Epithelial cell of esophagus (primary cell): ENCODE measurements at places on chromosomes 11 and 22.

DNA sequence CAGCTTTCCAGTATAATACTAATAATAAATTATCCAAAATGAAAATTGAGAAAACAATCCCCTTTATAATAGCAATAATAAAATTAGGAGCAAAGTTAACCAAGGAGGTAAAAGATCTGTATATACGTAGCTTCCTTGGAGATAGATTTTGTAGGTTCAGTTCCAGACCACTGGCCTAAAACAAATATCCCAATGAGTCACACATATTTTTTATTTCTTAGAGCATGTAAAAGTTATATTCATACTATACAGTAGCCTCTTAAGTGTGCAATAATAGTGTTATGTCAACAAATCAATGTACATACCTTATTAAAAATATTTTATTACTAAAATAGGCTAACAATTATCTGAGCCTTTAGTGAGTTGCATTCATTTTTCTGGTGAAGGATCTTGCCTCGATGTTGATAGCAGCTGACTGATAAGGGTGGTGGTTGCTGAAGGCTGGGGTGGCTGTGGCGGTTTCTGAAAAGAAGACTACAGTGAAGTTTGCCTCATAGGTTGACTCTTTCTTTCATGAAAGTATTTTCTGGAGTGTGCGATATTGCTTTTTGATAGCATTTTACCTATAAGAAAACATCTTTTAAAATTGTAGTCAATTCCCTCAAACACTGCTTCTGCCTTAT, 178.5 kb downstream of the ARHGAP42 start:
- DNase-seq, result no peak

DNA sequence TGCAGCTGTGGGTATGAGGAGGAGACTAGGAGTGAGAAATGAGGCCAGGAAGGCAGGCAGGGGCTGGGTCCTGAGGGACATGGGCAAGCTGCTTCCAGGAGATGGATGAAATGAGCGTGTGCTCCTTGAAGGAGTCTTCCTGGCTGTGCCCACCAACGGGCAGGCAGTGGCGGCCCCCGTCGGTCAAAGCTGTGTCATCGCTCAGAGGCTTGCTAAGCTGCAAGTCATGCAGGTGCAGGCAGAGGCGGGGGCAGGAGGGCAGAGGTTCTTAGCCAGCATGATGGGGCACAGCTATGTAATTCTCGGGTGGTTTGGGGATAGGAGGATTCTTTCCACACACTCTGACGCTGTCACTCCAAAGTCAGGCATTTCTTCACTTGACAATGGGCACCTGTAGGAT, 12.5 kb upstream of the PEX26 start:
- peak; percentile 56 for DNase-seq

- no peak for DNase-seq
These were observed 109.8 kb downstream of the ZNF280B start for GRCh38 chr22:22398530-22399327.

GRCh38 chr11:76267556-76267955, 61.3 kb upstream of the WNT11 start:
- no peak for DNase-seq

DNA sequence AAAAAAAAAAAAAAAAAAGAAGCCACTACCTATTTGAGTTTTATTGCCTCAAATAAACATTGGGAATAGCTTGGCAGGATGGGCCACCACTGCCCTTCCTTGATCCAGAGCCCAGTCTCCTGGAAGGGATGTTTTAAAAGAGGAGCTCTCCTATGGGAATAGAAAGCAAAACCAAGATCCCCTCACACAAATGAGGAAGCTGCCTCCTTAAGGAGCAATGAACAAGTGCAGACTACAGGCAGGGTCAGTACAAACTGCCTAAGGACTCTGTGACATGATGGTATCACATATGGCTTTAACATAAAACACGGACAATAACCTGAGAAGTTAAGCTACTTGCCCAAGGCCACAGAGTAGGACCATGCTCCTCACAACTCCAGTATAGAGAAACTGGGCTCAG, 120.8 kb downstream of the NAT10 start:
- no peak for DNase-seq

- no peak for DNase-seq
These were observed 615 bp downstream of the ANO5 start for GRCh38 chr11:22193348-22194051.

- DNase-seq, result no peak
These were observed 22.3 kb downstream of the KCNQ1 start for GRCh38 chr11:2466869-2467694.

DNA sequence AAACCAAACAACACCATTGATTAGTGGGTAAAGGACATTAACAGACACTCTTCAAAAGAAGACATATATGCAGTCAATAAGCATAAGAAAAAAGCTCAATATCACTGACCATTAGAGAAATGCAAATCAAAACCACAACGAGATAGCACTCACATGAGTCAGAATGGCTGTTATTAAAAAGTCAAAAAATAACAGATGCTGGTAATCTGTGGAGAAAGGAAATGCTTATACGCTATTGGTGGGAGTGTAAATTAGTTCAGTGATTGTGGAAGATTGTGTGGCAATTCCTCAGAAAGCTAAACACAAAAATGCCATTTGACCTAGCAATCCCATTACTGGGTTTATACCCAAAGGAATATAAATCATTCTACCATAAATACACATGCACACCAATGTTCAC, 182.6 kb downstream of the TRPC6 start:
- no peak for DNase-seq
